ENCODE measurements at places on chromosomes 5 and 9.
A peak's percentile ranks its signal among the peaks of the same experiment; 100 is the strongest.

GRCh38 chr9:127128341-127129072 lies 6.1 kb upstream of the ANGPTL2 start:
- DNase-seq, result no peak

- no peak for DNase-seq
Measured at GRCh38 chr5:145846081-145846480, 10.9 kb upstream of the PRELID2 start.

DNA sequence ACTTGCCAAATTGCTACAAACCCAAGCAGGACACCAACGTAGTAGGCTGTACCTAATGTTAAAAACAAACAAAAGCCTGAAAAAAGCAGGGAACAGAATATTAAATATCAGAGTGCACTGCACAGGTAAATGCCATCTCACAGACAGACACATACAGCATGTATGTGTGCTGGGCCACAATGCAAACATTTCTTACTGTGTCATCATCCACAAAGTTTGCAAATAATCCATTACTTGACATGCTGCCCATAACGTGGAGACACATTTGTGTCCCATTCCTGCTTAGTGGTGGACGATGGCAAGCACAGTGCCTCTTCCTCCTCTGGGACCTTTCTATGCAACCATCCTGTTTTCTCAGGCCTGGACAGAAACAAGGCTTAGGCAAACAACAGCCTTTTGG lies 44.7 kb downstream of the GOLM1 start:
- no peak for DNase-seq

- DNase-seq, result no peak
Measured at GRCh38 chr5:132183723-132184122, 43.9 kb downstream of the P4HA2 start.

GRCh38 chr5:59540366-59540765 lies 353.2 kb downstream of the PDE4D start:
- DNase-seq, result no peak

DNA sequence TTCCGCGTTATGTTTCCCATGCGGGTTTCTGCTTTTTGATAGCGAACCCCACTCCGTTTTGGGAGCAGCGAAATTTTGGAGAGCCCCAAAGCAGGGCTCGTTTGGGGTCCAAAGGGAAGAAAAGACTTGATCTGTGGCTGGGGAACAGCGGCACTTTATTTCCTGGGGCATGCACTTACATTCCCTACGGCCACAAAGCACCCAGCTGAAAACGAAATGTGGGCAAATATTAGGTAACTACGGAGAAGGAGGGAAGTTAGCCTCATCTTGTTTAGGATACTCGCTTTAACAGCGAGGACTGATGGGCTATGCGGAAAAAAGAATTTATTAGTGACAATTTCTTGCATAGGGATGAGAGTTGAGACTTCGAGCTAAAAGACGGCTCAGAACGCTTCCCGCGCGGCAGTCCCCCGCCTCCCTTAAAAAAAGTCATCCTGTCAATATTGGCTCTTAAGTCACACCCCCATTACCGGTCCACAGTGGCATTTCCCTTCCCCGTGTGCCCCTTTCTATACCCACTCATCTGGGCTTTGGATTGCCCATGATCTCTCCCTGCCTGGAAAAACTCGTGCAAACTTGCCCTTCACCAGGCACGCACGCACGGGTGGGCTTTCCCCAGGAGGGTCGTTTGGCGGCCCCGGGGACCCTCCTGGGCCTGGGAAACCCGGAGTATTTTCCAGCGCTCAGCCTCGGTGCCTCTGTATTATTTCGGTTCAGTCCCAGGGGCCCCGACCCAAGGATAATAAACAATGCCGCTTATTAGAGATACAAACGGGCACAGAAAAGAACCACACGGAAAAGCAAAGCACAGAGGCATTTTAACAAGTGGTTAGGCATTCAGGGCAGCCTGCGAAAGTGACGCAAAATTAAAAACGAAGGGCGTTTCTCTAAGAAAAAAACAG lies 35.8 kb upstream of the NFIB start:
- DNase-seq, result no peak

DNA sequence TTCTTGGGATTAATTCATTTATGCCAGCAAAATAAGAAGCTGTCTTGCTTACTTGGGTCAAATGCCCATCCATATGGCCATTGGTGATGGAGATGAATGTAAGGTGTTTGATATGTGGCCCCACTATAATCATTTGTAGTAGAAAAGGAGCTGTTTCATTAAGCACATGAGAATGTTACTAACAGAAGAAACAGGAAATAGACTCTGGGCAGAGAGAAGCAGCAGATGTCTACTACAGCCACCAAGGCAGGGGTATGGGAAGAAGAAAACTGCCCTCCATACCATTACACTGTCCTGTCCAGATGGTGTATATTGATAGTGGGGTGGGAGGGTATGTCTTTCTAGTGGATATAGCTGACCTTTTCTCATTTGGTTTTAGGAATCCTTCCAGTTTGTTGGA lies 386.6 kb upstream of the CLINT1 start:
- no peak for DNase-seq

DNA sequence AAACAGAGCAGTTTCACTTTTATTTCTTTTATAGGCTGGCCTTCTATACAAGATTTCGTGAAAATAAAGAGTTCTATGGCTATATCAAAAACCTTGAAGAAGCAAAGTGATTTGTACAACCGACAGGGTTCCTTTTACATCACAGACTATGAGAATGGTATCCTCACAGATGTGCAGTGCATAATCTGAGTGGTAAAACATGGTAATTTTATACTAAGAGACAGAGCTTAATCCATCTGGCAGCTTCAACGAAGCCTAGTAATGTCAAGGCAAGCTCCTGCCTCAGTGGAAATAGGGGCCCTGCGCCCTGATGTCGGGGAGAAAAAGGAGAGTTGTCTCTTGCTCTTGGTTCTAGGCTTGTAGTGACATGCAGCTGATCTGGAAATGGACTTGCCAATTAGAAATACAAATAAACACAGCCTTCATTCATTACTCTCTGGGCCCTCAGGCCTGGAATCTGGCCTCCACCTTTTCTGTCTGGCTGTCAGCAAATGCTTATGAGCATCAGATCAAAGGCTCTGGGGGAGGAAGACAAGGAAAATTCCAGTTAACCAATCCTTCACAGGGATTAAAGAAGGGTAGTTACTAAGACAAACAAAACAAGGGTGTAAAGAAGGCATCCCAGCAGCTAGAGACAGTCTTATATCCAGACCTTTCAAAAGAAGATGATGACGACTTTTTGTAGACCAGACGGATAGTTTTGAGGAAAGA lies 33.6 kb upstream of the TRIM32 start:
- no peak for DNase-seq

DNA sequence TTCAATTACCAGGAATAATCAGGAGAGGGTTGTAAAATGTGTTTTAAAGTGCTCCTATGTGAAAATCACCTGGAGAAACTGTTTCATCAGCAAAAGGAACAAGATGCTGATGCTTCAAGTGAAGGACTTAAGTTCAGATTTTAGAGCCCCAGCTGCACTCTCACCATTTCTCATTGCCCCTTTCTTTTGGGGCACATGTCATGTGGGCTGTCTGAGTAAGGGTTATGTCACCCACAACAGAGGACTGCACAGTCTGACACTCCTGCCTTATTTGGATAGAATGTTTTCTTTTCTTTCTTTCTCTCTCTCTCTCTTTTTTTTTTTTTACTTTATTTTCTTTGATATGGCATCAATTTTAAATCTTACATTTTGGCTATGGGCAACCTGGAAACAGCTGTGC lies 204.1 kb upstream of the EFNA5 start:
- no peak for DNase-seq

DNA sequence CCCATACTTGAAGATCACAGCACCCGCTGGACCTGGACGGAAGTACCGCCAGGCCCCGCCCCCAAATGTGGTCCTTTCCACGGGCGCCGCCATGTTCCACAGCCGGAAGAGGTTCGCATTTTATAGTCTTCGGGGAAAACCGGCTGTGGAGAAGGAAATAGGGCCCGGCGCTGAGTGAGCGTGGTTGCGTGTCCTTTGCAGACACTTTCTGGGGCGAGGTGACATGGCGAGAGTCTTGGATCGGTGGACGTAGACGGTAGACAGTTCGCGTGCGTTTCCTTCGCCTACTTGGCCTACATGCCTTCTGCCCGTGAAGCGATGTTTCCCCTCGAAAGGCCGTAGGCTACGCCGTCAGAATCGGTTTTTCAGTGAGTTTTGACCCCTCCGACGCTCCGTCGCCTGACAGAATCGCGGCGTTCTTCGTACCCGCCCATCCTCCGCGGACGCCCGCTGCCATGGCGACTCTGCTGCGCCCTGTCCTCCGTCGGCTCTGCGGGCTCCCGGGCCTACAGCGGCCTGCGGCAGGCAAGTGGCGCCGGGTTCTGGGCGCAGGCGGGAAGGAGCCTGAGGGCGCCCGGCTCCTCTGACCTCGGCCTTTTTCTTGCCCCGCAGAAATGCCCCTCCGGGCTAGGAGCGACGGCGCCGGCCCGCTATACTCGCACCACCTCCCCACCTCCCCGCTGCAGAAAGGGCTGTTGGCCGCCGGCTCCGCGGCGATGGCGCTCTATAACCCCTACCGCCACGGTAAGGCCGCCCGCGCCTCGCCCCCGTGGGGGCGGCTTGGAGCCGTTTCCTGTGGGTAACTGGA lies at the start of the genes COQ4 and TRUB2:
TSS of gene COQ4 (plus strand) at position 436 of the 808 bp plus-strand sequence. CDS start at position 456, 20 bp downstream.
TSS of gene TRUB2 (minus strand) at position 44 of the 808 bp plus-strand sequence. CDS start at position 5, 39 bp downstream.
- DNase-seq, result peak; percentile 84
